Activated CD8-positive, alpha-beta memory T cell treated with anti-CD3 and anti-CD28 coated beads for 4 hours (primary cell): ENCODE measurements at places on chromosomes 1 and 21.

GRCh38 chr1:179142889-179143299 lies 61.0 kb downstream of the TOR3A start:
- DNase-seq: no peak

- no peak for DNase-seq
These were observed 42.0 kb downstream of the FCRL3 start for GRCh38 chr1:157658571-157658970.

GRCh38 chr1:42168763-42169162 lies 4.2 kb upstream of the GUCA2A start:
- no peak for DNase-seq

DNA sequence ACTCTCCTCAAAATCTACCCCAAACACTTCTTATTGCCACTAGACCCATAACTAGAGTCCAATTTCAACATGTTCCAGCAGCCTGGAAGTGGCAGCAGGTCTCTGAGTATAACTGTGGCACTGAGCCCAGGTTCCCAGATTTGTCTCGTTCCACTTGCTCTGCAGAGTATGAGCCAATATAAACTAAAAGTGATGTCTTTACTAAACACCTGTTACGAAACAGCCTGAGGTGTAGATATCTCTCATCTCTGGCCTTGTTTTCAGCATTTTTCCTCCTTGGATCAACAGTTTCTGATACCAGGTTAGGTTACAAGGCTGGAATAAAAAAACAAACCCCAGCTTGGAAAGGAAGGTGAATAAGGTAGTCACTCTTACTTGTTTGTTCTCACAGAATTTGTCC lies 25.2 kb upstream of the PRDX6 start:
- no peak for DNase-seq

- no peak for DNase-seq
These were observed 39.4 kb downstream of the PAFAH2 start for GRCh38 chr1:25958465-25958864.

GRCh38 chr1:246785494-246786111 lies 61.4 kb downstream of the SCCPDH start:
- no peak for DNase-seq

DNA sequence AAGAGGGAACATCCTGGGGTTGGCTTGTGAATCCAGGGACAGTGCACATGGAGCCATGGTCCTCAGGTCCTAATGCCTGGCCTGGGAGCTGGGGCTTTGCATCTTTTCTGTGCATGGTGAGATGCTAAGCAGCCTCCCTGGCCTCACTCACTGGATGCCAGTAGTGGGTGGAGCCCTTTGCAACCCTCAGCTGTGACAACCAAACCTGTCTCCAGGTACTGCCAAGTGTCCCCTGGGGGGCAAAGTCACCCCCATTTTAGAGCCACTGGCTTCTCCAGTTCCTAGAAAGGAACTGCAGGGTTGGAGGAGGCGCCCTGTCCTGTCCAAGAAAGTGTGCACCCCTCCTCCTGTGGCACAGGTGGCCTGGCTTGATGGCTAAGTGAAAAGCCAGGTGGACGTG lies 44.6 kb upstream of the GRIK3 start:
- no peak for DNase-seq

DNA sequence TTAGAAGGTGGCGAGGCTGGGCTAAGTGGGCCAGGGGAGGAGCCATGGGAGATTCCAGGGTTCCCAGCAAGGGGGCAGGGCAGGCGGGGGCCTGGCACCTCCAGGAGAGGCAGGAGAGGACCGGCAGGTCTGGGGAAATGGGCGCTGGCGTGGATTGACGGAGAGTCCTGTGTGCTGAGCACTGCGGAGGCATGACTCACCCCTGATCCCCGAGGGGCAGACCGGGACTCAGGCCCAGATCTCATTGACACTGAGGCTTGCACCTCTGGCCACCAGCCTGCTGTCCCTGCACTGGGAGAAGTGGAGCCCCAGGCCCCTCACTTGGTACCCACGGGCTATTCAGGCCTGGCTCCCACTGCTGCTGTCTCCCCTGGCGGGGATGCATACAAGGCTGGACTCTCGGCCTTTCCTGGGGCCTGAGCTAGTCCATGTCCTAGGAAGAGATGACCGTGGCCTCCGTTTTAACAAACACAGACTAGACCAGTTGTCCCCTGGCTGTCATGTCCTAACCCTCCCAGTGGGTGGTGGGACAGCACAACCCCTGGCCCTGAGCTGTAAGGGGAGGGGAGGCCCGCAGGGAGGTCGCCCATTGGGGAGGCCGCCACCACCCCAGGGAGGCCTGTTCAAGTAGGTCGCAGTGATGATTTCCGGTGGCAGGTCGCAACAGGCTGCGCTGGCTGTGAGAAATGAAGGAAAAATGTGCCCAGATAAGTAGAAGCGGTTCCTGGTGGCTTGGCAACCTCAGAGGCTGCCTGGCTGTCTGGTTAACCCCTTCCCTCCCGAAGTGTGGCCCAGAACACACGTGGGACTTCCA lies 39.7 kb downstream of the RIPK4 start:
- no peak for DNase-seq

GRCh38 chr21:26457817-26458216 lies 115.3 kb downstream of the CYYR1 start:
- DNase-seq: no peak

- no peak for DNase-seq
These were observed 131.9 kb upstream of the ATP1B1 start for GRCh38 chr1:168974611-168975010.

GRCh38 chr1:73593364-73593763 lies 604.6 kb downstream of the LRRIQ3 start:
- no peak for DNase-seq

DNA sequence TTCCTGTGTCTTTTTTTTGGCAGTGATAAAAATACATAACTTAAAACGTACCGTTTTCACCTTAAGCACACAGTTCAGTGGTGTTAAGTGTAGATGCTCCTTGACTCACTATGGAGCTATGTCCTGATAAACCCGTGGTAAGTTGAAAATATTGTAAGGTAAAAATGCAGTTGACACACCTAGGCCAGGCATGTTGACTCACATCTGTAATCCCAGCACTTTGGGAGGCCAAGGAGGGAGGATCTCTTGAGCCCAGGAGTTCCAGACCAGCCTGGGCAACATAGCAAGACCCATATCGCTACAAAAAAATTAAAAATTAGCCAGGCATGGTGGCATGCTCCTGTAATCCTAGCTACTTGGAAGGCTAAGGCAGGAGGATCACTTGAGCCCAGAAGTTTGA lies 73.6 kb upstream of the COG2 start:
- DNase-seq: no peak

- no peak for DNase-seq
These were observed 91.7 kb downstream of the JAK1 start for GRCh38 chr1:64874666-64875065.

- DNase-seq: no peak
These were observed 17.6 kb upstream of the MAPKAPK2 start for GRCh38 chr1:206666954-206667665.

DNA sequence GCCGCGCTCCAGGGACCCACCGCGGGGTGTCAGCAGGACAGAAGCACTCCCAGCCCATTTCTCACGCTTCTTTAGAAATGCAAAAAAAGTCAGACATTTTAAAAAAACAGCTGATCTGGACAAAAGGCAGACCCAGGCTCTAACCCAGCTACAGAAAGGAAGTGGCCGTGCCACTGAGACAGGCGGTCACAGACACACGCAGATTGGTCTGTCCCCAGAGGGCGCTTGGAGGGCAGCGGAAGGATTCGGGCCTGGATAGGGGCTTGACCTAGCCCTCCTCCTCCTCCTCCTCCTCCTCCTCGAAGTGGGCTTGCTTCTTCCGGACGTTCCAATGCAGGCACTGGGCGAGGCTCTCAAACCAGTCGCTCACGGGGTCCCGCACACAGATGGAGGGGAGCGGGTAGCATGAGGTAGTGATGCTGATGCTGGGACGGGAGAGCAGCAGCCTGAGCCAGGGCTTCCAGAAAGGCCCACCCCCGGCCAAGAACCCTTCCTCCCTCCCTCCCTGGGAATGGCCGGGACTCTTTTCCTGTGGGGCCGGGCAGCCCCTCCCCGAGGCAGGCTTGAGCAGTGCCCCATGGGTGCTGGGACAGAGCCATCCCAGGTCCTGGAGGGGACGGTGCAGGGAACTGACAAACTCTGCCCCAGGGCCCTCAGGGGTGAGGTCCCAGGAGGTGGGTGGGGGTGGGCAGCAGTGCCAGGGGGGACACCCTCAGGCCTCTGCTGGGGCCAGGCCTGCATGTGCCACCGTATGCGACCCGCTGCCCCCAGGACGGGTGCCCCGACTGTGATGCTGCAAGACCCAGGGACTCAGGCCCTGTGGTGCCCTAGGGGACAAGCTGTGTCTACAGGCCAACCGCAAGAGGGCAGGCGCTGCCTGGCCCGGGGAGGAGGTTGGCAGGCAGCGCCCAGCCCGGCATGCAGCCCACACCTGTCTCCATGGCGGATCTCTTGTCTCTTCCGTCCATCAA lies 25.3 kb downstream of the NADK start:
- DNase-seq: no peak

DNA sequence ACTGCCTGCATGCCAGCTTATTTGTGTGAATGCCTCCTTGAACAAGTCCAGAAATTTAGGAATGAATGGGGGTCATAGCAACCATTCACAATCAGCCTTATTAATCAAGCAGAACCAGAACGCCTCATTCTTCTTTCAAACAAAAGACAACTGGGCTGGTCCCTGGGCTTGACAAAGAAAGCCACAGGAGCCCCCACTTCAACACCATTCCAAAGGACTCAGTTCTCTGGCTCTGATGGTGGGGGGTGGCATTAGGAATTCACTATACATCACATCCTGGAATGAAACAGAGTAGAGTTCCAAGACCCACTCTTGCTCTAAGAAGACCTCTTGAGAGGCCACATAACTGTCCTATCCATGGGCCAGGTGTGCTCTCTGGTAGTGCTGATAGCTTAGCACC lies 186.6 kb upstream of the ST6GALNAC5 start:
- no peak for DNase-seq

DNA sequence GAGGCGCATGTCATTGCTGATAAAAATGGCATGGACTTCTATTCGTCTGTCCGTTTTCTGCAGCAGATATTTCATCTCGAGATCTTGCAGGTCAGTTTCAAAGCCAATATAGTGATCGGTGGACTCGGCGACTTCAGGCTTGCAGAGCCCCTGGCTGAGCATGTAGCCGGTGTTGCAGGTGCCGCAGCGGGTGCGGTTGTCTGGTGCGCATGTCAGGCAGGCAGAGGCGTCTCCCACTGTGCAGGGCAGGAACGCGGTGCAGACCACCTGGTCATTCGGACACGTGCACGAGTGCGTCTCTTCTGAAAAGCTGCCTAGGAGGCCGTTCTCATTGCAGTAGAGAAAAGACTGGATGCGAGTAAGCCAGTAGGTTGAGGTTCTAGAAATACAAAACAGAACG lies 378.9 kb downstream of the BRINP3 start:
- no peak for DNase-seq

DNA sequence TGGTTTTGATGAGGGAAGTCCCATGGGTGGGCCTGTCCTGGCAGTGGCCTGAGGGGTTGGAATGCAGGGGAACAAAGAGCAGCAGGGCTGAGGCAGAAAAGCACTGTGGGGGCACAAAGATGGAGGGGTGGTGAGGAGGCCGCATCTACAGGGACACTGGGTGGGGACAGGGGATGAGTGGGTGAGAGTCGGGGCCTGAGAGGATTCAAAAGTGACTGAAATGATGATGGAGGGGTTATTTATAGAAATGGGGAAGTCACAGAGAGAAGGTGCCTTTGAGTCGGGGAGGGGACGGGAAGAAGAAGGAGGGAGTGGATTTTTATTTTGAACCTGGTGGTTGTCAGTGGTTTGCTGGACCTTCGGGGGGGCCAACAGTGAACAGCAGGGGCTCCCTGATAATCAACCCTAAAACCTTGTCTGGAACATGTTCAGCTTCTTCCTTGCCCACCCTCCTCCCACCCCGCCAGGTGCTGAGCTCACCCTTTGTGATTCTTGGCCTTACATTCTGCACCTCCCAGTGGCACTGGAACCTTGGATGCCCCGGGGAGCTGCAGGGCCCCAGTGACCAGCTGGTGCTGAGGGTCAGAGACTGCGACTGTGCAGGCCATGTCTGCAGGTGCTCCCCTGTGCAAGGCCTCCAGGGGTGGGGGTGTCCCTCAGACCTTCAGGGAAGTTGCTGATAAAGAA lies 42.9 kb downstream of the IER5 start:
- no peak for DNase-seq

DNA sequence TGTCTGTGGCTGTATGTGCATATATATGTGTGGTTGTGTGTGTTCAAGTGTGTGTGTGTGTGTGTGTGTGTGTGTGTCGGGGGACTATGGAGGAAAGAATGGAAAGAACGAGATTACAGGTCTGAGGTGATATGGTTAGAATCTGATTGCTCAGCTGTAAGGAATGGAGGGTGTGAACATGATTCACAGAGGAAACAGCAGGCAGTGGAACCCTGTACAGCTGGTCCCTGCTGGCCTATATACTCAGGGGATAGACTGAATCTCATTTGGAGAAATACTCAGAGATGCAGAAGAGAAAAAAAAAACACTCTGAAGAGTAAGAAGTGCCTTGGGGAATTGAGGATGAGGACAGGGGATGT lies 180.1 kb upstream of the ESRRG start:
- no peak for DNase-seq

DNA sequence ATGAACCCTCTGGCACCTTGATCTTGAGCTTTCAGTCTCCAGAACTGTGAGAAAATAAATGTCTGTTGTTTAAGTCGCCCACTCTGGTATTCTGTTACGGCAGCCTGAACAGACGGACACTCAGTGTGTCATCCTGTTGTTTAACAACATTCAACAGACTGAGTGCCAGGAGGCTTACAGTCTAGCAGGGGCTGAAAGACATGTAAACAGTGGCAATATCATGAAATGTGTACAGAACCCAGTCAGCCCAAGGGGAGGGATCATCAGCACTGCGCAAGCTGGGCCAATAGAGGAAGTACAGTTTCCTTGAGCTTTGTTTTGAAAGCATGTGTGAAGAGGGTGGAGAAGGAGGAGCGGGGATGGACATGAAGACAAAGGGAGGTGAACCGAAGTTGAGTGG lies 13.6 kb downstream of the DIP2A start:
- no peak for DNase-seq

GRCh38 chr21:17848228-17848627 lies 29.1 kb upstream of the C21orf91 start:
- no peak for DNase-seq

DNA sequence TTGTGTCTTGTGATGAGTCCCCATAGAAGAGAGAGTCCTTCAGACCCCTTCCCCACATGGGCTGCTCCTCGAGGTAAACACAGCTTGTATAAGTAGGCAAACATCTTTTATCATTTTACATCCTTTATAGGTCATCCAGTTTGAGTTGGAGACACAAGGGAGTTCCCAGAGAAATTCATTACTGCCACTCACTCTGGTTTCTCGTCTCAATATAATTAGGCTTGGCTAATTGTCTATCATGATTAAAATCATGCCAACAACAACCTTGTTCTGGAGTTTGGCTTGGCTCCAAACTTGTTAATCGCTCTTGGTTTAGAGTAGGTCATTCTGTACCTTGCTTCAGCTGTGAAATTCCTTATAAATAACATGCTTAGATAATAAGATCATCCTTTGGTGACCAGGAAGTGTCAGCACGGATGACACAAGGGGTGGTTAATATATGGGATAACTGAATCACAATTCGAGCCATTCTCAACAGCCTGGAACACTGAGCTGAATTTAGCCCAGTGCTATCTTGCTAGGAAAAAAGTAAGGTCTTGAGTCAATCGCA lies 70.7 kb upstream of the DAB1 start:
- no peak for DNase-seq

GRCh38 chr1:211133393-211133835 lies 534 bp downstream of the KCNH1 start:
- DNase-seq: no peak
